Fibroblast of lung (primary cell): ENCODE measurements at places on chromosomes 5 and 9. TPM values are rescaled to one million over a fixed set of nuclear protein-coding genes. Genes with fewer than 3 reads are reported as not detected.

The TMEFF1 gene
- total RNA-seq = 1.8 and 2.5 TPM in 2 replicates

The PCDHB16 gene
- 0.51 and 1.5 TPM in 2 replicates for total RNA-seq

The FRRS1L gene
- 0.17 and 0.26 TPM in 2 replicates for total RNA-seq

The GABRA1 gene
- not detected in 2 replicates for total RNA-seq

The GLRA1 gene
- total RNA-seq = not detected in 2 replicates

The RNF183 gene
- total RNA-seq = not detected in 2 replicates

The CKMT2 gene
- total RNA-seq = 8.0 and 19.3 TPM in 2 replicates

The SEMA4D gene
- total RNA-seq = 2.6 TPM in 2 replicates

The CNTNAP3 gene
- under 0.01 TPM in 1 of 2 replicates, not detected in the other for total RNA-seq

The CENPP gene
- 1.0 and 1.7 TPM in 2 replicates for total RNA-seq

The SLCO4C1 gene
- under 0.01 TPM in 1 of 2 replicates, not detected in the other for total RNA-seq

The GAPVD1 gene
- total RNA-seq = 54.7 and 72.3 TPM in 2 replicates

The LPAR1 gene
- 146 and 222 TPM in 2 replicates for total RNA-seq

The TAF11L10 gene
- not detected in 2 replicates for total RNA-seq

The NR4A3 gene
- total RNA-seq = 5.6 and 9.1 TPM in 2 replicates

The CENPK gene
- 4.9 and 7.1 TPM in 2 replicates for total RNA-seq

The CDHR2 gene
- under 0.01 TPM in 1 of 2 replicates, not detected in the other for total RNA-seq

The PRKACG gene
- total RNA-seq = not detected in 2 replicates

The C9 gene
- under 0.01 and 0.33 TPM in 2 replicates for total RNA-seq

The PCDHB8 gene
- 0.26 and 1.3 TPM in 2 replicates for total RNA-seq
